Naive B cell (primary cell): ENCODE measurements at places on chromosomes 12 and 14.
A peak's percentile ranks its signal among the peaks of the same experiment; 100 is the strongest.

GRCh38 chr12:88634008-88634407, 53.7 kb upstream of the KITLG start:
- DNase-seq: no peak

- DNase-seq: no peak
Observed at GRCh38 chr12:39372204-39372925, 70.6 kb downstream of the KIF21A start.

- DNase-seq: no peak
Observed at GRCh38 chr14:82655770-82656169, 1122.1 kb upstream of the SEL1L start.

- DNase-seq: no peak
Observed at GRCh38 chr12:106764738-106765137, 9.7 kb upstream of the RIC8B start.

- no peak for DNase-seq
Observed at GRCh38 chr12:95240556-95240955, 22.9 kb downstream of the VEZT start.

- no peak for DNase-seq
Observed at GRCh38 chr14:96251656-96252155, 4.3 kb upstream of the BDKRB1 start.

DNA sequence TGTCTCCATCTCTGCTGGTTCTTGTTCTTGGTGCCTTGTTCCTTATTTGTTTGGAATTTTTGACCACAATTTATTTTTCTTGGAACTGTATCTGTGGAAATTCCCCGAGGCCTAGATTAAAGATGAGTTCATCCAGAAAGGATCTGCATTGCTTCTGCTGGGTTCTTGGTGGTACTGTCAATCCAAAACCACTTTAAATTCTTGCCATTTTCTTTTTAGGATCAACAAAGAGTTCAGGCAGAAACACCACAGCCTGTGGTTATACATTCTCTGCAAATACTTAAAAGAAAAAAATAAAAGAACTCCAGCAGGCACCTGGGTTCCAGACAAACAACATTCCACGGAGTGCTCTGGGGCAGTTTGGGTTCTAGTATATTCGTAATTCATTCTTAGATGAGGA, 6.0 kb upstream of the VAMP1 start:
- DNase-seq: no peak

- no peak for DNase-seq
Observed at GRCh38 chr14:68076451-68076850, 256.9 kb downstream of the RAD51B start.

DNA sequence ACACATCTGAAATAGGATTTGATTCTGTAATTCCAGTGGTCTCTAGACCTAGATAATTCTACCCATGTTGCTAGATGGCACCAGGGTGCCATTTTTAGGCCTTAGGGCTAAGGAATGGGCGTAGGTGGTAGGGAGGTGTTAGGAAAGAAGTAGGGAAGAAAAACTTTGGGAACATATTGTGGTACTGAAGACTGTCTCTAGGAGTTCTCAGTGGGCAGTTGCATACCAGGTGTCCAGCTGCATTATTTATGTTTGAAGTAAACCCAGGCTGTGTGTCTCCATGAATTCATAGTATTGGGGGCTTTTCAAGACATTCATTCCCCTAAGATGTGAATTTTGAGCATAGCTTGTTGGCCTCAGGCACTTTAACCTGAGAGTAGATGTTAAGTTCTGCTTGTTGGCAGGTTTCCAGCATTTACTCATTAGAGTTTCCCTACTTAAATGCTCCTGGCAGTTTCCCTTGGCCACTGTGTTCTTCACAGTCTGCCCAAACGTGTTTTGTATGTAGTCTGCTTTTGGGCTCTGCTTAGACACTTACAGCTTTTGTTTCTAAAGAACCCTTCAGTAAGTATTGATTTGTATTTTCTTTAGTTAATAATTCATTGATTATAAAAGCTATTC, 31.5 kb upstream of the CCT2 start:
- no peak for DNase-seq

GRCh38 chr14:69992564-69992963, 113.3 kb downstream of the SMOC1 start:
- no peak for DNase-seq

- no peak for DNase-seq
Observed at GRCh38 chr12:104944252-104944651, 13.8 kb downstream of the SLC41A2 start.

- DNase-seq: no peak
Observed at GRCh38 chr12:24231298-24231697, 281.8 kb upstream of the SOX5 start.

DNA sequence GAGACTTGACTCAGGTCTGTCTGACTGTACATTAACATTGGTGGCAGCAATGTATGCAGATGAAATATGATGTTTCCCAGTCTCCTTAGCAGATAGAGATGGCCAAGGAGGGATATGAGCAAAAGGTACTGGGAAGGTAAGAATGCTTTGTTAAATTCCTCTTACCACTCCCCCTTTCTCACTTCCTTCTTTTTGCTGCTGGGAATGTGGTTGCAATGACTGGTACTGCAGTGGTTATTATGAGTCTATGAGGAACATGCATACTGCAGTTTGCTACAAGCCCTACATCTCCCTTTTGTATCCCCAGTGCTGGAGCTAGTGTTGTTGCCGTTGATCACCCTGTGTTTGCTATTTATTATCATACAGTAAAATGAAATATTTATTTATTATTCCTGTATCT, 35.9 kb downstream of the ALDH1L2 start:
- no peak for DNase-seq

DNA sequence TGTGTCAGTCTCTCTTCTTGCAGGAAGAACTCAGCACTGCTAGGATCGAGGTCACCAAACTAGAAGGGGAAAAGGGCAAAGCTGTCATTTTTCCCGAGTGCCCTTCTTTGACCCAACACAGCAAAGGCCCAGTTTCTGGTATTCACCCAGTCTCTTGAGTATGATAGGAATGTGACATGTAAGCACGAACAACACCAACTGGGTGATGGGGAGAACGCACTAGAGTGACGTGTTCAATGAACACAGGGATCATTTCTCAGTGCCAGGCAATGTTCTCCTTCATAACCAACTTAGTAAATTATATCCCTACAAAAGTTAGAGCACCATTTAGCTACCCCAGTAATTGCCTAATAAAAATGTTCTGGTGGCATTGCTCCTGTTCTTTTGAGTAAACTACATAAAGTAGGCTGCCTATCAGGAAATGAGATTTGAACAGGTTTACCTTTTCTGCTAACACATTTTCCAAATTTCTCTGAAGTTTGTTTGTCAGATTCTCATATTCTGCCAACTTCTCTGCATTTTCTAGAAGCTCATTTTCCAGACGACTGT, 64.5 kb downstream of the NIN start:
- DNase-seq: no peak

DNA sequence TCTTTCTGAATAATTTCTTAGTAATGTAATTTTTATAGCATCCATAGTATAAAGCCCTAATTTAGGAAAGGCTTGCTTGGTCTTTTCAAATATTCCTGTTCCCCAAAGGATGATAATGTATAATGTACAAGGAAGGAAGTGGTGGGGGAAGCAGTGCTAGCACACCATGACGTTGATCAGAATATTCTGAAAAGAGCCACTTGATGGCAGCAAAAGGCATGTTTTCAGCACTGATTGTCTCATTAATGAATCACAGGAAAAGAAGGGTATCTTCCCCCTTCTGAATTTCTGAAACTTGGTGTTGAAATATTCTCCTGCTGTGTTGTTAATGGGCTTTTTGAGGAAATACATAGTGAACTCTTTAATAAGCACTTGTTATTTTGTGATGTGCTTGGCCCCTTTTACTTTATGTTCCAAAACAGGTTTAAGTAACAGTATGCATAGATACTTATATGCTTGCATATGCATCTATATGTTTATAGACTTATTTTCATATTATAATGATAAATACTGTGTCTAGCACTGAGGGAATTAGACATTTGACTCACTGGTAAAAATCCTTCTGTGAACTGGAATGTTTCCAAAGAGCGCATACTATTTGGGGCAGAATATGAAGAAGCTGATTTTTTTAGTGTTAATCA, 122.0 kb downstream of the TMEM117 start:
- DNase-seq: peak; percentile 9

DNA sequence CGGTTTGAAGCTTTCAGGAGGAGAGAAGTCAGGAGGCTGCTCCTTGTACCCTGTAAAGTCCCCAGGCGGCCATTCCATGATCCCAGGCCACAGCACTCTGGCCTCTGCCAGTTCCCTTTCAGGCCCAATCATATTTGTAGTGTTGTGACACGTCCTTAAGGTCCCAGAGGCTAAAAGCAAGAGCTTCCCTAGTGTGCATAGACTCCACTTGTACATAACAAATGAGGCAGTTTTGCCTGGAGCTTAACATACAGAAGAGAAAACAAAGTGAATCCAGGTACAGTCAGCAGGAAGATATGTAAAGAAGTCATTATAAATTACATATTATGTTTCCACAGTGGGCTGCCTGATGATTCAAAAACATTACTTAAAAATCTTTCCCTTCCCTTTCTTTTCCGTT, 81.1 kb upstream of the RPH3A start:
- DNase-seq: no peak

DNA sequence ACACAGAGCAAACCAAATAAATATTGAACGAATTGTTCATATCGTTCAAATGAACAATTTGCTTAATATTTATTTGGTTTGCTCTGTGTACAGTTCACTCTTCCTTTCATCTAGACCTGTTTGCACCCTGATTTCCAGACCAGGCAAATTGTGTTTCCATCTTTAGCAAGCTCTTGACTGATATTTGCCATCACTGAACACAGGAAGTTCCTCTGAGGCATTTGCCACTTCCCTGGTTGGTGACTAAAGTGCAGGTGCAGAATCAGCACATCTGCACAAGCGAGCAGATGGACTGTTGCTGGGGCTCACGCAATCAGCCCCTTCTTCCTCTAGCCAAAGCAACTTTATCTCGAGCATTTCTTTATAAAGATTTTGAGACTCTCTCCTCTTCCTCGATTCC, 112.9 kb downstream of the DAAM1 start:
- DNase-seq: peak; percentile 7

DNA sequence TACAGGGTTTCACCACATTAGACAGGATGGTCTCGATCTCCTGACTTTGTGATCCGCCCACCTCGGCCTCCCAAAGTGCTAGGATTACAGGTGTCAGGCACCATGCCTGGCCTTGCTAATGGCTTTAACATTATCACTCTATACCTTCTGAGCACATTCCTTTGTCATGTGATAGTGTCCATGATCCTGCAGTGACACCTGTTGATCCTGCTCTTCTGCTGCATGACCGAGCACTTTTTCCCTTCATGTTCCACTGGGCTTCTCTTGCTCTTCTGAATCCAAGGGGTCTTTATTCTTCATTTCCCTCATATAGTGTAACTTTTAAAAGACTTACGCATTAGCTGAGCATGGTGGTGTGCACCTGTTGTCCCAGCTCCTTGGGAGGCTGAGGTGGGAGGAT, 11.6 kb downstream of the ZNF268 start:
- DNase-seq: no peak

- DNase-seq: no peak
Observed at GRCh38 chr12:66900616-66901015, 221.7 kb upstream of the GRIP1 start.

DNA sequence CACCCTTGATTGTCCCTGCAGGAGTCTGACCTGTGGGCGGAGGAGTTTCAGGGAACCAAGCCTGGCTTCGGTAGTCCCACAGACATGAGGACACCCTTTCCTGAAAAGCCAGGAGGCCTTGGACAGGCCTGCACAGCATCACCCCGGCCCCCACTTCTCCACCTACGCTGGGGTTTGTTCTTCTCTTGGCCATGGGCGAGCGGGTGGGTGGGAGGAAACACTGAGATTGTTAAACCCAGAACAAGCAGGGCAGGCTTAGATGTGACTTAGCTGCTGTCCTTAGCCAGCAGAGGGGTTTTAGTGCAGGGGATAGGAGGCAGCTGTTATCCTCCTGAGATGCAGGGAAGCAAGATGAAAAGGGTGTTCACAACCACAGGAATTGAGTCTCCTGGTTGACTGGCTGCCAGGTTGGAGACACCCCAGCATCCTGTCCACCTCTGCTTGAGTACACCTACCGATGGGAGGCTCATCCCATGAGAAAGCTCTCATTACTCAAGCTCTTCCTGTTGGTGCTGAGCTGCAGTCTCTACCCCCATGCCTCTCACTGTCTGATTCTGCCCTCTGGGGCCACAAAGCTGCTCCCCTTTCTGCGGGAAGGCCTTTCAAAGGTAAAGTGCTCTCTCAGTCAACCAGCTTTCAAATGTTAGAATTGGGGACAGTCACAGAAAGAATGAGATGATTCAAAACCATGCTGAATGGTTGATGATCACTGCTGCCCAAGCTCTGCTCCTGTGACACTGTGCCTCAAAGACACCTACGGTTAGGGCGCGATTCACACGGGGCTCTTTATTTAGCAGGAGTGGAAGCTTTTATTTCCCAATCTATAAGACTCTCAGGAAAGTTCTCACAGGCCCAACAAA, 86.3 kb downstream of the IRF2BPL start:
- DNase-seq: no peak

GRCh38 chr12:62581288-62582064, 114.8 kb downstream of the MON2 start:
- DNase-seq: peak; percentile 27

DNA sequence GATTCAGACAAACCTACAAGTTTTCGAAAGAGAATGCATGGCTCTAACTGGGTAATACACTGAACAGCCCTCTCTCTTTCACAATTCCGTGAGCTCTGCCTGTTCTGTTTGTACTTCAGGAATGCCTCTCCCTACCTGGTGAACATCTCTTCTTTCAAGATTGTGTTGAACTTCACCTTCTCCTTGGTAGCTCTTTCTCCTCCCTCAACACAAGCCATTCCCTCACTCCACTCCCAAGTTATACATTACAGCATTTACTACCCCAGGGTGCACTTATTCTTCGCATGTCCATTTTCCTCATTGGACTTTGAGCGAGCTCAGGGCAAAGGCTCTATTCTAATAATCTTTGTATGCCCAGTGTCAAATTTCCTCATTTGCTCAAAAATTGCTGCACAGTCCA, 28.3 kb downstream of the NRDE2 start:
- DNase-seq: no peak

DNA sequence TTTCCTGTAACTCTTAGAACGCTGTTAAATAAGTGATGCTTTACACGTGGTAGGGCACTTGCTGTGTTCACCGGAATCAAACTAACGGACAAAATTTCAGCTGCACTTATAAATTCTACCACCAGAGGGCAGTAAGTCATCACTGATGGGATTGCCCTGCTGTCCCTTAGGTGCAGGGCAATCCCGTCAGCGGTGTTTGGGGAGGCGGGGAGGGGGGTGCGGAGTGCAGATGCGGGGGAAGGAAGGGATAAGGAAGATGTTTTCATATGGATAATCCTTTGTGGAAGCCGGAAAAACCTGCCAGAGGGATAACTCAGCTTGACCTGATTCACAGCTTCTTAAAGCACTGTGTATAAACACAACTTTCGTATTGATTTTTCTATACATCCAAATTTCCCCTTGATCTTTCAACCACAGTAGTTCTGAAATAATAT, 21.7 kb upstream of the SLC10A1 start:
- DNase-seq: peak; percentile 50

DNA sequence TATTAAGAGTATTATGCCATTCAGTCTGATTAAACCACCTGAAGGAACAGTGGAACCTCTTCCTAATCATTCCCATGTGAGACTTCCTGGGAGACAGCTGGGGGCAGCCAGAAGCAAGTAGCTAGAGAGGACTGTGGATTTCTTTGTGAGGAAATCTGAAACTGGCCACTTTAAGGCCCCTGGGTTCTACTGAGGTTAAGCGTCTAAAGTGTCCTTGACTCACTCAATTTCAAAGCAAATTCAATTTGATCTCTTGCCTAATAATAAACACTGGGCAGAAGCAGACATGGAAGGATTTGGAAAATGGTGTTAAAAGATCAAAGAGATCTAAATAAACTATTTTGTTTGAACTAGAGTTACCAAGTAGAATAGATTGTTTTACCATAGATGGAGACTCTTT, 909.9 kb downstream of the NRXN3 start:
- DNase-seq: no peak

GRCh38 chr14:75303381-75303789, 24.8 kb downstream of the FOS start:
- peak; percentile 57 for DNase-seq
